ENCODE measurements at places on chromosomes 5 and 9.

GRCh38 chr9:3997492-3997891 lies 302.4 kb downstream of the GLIS3 start:
- DNase-seq, result no peak

DNA sequence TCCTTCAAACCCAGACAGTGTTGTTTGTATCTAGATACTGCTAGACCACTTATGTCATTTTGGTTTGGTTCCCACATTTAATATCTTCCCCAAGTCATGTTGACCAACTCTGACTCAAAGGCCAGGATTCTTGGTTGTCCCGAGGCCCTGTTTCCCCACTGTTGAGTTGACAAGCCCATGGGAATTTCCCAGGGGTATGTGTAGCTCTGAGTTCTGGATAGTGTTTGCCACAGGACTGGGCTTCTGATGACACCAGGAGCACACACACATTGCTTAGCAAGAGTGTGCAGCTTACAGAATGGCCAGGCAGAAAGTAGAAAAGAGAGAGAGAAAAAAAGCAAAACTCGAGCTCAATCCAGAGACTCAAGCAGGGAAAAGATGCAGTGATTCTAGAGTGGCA lies 214.4 kb downstream of the NXNL2 start:
- no peak for DNase-seq

GRCh38 chr9:108347463-108348188 lies 508.2 kb downstream of the ACTL7B start:
- no peak for DNase-seq

DNA sequence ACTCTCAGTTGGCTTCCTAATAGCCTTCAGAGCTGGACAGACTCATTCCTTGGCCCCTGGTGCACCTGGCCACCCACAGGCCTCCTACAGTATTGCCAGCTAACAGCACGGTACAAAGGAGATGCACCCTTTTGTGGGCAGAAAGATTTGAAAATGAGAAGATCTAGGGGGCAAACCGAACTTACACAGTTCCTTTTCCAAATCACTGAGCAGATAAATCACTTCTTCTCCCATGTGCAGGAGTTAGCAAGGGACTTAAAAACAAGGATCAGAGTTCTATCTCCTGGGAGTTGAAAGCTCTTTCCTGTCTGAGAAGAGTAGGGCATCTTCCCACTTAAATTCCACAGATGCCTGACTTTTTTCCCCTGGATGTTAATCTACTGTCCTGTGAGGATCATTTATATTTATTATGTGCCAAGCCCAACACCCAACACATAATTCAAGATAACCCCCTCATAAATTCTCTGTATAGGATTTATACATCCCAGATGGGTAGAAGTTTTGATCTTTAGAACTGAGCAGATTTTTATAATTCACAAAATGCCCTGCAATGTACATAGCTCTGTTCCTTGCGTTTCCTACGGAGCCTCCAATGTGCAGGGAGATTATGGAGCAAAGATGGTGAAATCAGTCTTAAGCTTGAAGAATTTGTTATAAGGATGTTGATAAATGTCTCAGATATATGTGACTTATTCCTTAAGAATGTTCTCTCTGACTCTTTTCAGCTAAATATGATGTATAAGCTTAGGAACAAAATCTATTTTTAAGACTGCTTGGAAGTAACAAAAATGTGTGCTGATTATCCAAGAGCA lies 207.2 kb upstream of the DAPK1 start:
- DNase-seq, result no peak

GRCh38 chr5:82735160-82735789 lies 341.9 kb downstream of the TMEM167A start:
- DNase-seq, result no peak

GRCh38 chr5:169083394-169084018 lies 217.4 kb downstream of the SLIT3 start:
- no peak for DNase-seq

All from GM19239 (cell line).